Dermis blood vessel endothelial cell (primary cell): ENCODE measurements at places on chromosomes 12 and 14. TPM values are rescaled to one million over a fixed set of nuclear protein-coding genes. Genes with fewer than 3 reads are reported as not detected.

The TMEM119 gene
- total RNA-seq: under 0.01 TPM in 1 of 2 replicates, not detected in the other

DNA sequence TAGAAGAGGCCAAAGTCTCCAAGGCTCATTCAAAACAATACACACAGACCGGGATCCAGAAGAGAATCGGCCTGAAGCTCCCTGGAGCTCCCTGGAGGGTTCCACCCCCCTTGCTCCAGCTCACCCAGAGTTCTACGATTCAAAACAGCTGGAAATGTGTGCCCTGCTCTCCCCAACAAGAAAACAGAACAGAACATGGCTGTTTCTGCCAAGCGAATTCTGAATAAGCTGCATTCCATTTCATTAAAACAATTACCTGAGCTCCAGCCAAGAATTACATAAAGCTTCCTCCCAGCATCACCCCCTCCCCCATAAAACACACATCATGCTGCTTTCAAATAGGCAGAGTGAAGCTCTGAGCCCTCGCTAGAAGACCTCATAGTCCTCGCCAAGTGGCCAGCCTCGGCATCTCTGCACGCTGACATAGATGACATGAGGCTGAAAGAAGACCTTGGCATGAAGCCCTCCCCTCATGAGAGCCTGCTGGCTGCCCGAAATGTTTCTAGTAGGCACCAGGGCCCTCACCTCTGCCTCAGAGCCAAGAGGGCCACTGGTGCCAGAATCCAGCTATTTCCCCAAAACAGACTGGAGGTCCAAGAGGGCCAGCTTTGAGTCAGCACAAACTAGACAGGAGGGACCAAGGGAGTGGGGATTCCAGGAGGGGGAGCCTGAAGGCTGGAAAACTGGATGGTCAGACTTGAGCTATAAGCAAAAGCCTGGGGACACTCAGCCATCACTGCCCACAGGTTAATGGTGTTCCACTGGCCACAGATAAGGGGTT, 8.3 kb downstream of the PXN start:
- peak; percentile 98 for DNase-seq

DNA sequence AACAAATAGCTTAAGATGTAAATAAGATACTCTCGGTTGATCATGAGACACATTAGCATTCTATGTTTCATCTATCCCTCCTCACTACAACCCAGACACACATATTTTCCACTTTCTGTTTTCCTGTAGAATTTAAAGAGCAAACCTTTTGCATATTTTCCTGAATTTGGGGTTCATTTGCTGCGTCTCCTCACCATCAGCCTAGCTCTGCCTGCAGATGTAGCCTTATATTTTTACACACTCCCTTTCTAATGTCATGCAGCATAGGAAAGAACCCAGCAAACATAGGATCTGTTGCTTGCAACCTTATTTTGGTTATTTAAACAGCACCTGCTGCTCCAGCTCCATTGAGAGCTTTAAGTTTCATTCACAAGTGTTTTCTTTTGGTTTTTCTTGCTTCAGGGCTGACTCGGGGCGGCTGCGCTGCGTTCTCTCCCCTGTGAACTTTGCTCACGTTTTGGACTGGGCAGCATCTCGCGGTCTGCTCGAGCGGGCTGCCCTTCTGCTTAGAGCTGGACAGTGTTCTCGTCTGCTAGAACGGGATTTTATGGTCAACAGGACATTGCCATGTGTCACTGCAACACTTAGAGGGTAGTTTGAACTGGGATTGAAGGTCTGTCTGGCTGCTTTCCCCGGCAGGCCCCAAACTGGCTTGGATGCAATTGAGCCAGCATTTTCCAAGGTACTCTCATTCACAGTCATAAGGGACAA, 57.8 kb upstream of the VRK1 start:
- no peak for DNase-seq

DNA sequence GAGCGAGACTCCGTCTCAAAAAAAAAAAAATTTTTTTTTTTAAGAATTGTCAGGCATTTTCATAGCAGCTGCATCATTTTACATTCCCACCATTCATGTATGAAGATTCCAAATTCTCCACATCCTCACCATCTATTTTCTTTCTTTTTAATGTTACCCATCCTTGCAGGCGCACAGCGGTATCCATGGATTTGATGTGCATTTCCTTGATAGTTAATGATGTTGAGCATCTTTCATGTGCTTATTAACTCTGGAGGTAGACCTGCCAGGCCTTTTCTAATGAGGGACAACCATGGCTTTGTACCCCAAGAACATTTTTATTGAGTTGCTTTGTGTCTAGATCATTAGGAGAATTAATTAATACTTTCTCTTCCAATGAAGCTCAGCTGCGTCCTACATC, 1.6 kb upstream of the RNF34 start:
- DNase-seq: no peak

The KCNA1 gene
- total RNA-seq: under 0.01 TPM in 1 of 2 replicates, not detected in the other
